Type B pancreatic cell (in vitro differentiated cells): ENCODE measurements at places on chromosomes 5 and 9.

DNA sequence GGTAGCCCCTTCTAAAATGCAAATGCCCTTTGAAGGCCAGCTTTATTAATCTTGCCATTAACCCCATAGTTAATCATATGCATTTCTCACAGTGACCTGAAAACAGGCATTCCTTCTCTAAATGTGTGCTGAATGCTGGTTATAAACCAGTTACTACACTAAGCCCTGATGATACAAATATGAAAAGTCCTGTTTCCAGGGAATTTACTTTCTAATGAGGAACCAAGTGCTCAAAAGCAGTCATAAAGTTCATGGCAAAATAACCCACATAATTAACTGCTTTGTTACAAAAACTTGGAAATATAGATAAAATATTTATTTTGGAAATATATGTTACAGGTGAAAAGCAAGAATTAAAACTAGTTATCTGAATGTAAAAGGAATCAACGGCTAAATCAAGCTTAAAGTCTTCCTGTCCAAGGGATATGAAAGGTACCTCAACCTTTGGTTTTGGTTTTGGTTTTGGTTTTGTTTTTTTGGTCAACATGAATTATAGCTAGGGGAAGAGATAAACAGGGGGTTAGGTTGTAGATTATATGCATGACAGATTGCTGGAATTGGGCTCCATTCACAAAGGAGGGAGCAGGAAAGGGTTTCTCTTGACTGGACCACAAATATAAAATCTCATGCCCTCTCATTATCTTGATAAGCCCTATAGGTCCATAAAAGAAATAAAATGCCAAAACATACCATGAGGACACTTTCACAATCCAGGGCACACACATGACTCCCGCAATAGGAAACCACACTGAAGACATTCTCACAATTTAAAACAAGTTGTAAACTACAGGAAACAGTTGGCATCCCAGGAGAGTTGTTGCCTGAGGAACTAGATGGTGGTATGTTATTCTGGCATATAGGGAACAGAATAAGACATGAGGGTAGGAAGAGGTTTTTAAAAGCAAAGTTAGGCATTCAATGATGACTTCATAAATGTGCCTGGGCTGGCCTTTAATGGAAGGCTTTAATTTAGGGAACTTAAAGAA is 46.7 kb upstream of the MACIR start:
- DNase-seq = no peak

GRCh38 chr5:161078793-161079192 is 226.8 kb upstream of the ATP10B start:
- DNase-seq = no peak

GRCh38 chr9:19663570-19663969 is 125.3 kb downstream of the SLC24A2 start:
- DNase-seq = no peak

GRCh38 chr9:91727316-91727861 is 222.6 kb downstream of the ROR2 start:
- no peak for DNase-seq

GRCh38 chr5:78060421-78060820 is 234.1 kb downstream of the AP3B1 start:
- DNase-seq = no peak

- no peak for DNase-seq
Observed at GRCh38 chr5:143046314-143046713, 276.1 kb downstream of the ARHGAP26 start.

- DNase-seq = no peak
Observed at GRCh38 chr5:159452480-159453167, 122.3 kb upstream of the IL12B start.

- no peak for DNase-seq
Observed at GRCh38 chr9:137945581-137945980, 68.0 kb downstream of the CACNA1B start.

GRCh38 chr5:26034813-26035212 is 1003.6 kb downstream of the CDH9 start:
- DNase-seq = no peak

DNA sequence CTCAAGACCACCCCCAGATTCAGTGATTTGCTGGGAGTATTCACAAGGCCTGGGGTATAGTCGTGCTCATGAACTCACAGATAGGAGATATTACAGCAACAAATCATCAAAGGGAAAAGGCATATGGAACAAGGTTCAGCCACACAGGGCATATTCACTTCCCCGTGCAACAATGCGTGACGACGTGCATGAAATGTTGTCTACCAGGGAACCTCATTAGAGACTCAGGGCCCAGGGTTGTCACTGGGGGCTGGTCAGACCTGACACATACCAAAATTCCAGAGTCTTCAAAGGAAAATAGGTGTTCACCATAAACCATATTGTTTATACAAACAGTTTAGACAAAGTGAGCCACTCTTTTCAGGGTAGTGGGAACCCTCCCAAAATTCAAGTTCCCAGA is 212.4 kb downstream of the RFK start:
- no peak for DNase-seq

- no peak for DNase-seq
Observed at GRCh38 chr5:63400079-63400478, 562.2 kb downstream of the HTR1A start.

- no peak for DNase-seq
Observed at GRCh38 chr5:994272-994607, 14.4 kb upstream of the NKD2 start.

- no peak for DNase-seq
Observed at GRCh38 chr5:75282581-75282980, 45.9 kb upstream of the ANKRD31 start.
